Activated CD4-positive, alpha-beta T cell treated with anti-CD3 and anti-CD28 coated beads for 36 hours (primary cell): ENCODE measurements at places on chromosomes 1 and 21. TPM values are rescaled to one million over a fixed set of nuclear protein-coding genes. Genes with fewer than 3 reads are reported as not detected.

GRCh38 chr1:10213186-10213705 is 2.9 kb downstream of the KIF1B start:
- no peak for DNase-seq

GRCh38 chr1:94013367-94013878 is 104.2 kb upstream of the GCLM start:
- no peak for DNase-seq

- DNase-seq: no peak
These were observed 28.3 kb upstream of the NEK7 start for GRCh38 chr1:198128533-198128932.

GRCh38 chr21:41701749-41702148 is 65.1 kb downstream of the RIPK4 start:
- no peak for DNase-seq

GRCh38 chr1:167249702-167250101 is 29.0 kb downstream of the POU2F1 start:
- peak; percentile 25 for DNase-seq

GRCh38 chr1:62732331-62732730 is 44.1 kb upstream of the DOCK7 start:
- DNase-seq: no peak

DNA sequence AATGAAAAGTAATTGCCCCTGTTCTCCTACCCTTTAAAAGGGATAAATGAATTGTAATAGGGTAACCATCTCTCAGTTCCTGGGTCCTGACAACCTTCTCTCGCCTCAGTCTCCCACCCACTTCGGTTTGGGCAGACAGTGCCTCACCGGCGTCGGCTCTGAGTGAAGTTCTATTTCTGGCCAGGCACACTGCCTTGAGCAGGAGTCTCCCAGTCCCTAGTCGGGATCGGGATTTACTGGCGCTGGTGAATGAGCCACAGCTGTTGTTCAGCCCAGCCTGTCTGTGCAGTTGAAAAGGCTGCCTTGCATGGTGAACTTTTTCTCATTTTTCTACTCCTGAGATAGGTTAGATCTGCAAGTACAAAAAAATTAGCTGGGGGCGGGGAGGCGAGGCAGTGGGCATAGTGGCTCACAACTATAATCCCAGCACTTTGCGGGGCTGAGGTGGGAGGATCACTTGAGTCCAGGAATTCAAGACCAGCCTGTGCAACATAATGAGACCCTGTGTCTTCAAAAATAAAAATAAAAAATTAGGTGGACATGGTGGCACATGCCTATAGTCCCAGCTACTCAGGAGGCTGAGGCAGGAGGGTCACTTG is 7.4 kb downstream of the PLEKHM2 start:
- DNase-seq: no peak

- DNase-seq: peak; percentile 32
These were observed 666 bp downstream of the PAFAH2 start for GRCh38 chr1:25996966-25997827.

DNA sequence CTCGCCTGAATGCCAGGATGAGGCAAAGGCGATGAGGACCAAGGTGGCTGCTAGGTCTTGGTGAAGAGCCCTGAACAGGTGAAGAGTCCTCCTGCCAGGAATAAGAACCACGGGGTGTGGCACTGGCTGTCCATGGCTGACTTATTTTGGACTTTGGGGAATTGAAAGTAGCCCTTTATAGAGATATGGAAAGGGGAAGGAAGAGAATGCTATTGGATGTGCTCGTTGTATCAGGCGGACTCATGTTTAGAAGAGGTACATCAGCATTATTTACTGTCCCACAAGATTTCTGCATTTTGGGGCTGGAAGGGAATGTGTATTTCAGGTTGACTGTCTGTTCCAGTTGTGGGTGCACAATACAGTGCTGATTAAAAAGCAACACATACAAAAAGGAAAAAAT is 465.8 kb downstream of the DSCAM start:
- DNase-seq: no peak

DNA sequence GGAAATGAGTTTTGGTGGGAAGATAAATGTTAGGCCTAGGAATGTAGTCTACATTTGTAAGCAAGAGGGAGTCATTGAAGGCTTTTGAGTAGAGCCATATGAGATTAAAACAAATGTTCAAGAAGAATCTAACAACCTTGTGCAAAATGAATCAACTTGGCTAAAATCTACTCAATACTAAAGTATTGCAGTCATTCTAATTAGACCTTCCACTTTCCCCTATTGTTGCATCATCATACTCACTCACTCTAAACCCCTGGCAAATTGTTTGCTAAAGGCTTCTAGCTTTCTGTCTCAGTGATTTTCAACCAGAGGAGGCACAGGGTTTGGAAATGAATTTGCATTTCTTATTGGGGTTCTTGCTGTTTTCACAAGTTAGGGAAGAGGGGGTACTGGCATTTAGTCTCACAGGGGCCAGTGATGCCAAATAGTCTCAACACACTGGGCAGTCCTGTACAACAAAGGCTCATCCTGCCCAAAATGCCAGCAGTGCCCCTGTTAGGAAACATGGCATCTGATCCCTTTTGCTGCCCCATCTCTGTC is 85.3 kb downstream of the SEC16B start:
- no peak for DNase-seq

- no peak for DNase-seq
These were observed 18.3 kb downstream of the KAZN start for GRCh38 chr1:14616632-14617396.

- DNase-seq: no peak
These were observed 7.3 kb downstream of the CD244 start for GRCh38 chr1:160855181-160855981.

GRCh38 chr1:219179293-219179692 is 5.6 kb downstream of the LYPLAL1 start:
- DNase-seq: no peak

- DNase-seq: peak; percentile 69
These were observed 2.9 kb upstream of the HTR6 start for GRCh38 chr1:19661721-19662228.

- DNase-seq: no peak
These were observed 4.4 kb upstream of the FNDC5 start for GRCh38 chr1:32874860-32875752.

Gene DNALI1
- 0.16 TPM for total RNA-seq

Gene SMCP
- not detected for total RNA-seq

Gene TRAF3IP3
- 136 TPM for total RNA-seq

Gene ILDR2
- 14.6 TPM for total RNA-seq

Gene UHMK1
- 48.1 TPM for total RNA-seq

Gene RNF186
- total RNA-seq: not detected

Gene UCHL5
- 141 TPM for total RNA-seq

Gene CXADR
- total RNA-seq: 0.91 TPM

Gene TPTE
- total RNA-seq: not detected

Gene PYHIN1
- total RNA-seq: 5.6 TPM

Gene F5
- total RNA-seq: 49.8 TPM
